Stimulated activated CD4-positive, alpha-beta T cell treated with anti-CD3 and anti-CD28 coated beads, Interleukin-4, amount 100 ng/mL, for 4 hours (primary cell): ENCODE measurements at places on chromosomes 13 and 19.

DNA sequence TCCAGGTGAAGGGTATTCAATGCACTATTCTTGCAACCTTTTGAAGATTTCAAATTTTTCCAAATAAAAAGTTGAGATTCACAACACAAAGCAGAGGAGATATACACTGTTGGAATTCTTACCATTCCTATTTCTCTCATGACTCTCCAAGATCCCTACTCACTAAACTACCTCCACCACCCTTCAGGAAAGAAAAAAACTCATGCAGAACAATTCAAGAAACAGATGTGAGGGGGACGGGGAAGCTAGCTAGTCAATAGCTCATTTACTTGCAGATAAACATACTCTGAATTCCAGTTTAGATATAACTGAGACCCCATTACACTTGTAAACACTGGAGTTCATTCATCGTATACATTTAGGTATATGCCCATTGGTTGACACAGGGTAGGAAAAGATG is 90.0 kb upstream of the SERP2 start:
- DNase-seq = no peak

- DNase-seq = no peak
These were observed 543.4 kb downstream of the SUCLA2 start for GRCh38 chr13:47457626-47458025.

DNA sequence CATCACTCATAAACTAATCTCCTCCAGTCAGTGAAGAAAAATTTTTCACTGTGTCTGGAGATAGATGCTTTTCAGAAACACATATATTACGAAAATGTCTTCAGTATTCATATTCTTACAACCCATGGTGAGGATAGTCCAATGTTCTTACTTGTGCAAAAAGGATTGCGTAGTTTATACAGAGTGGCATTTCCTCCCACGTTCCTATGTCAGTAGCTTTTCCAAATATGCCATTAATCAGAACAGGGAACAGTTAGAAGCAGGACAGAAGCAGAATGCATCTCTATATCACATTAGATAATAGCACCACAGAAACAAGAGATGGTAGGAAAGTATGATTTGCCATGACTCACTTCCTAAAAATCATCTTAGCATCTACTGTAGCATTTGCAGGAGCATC is 282.9 kb downstream of the SLITRK5 start:
- DNase-seq = no peak

DNA sequence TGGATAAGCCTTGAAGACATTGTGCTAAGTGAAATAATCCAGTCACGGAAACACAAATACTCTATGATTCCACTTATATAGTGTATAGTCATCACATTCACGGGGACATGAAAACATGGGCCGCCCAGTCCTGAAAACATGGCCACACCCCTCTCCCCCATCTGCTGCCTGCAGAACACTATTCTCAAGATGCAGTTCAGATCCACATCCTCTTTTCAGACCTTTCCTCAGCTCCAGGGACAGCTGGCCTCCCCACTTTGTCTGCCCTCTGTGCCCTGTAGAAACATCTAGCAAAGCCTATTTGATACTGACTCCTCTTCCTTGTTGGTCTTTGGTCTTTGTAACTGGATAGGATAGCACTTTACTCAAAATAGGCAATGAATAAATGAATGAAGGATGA is 8.3 kb downstream of the RFX2 start:
- no peak for DNase-seq

DNA sequence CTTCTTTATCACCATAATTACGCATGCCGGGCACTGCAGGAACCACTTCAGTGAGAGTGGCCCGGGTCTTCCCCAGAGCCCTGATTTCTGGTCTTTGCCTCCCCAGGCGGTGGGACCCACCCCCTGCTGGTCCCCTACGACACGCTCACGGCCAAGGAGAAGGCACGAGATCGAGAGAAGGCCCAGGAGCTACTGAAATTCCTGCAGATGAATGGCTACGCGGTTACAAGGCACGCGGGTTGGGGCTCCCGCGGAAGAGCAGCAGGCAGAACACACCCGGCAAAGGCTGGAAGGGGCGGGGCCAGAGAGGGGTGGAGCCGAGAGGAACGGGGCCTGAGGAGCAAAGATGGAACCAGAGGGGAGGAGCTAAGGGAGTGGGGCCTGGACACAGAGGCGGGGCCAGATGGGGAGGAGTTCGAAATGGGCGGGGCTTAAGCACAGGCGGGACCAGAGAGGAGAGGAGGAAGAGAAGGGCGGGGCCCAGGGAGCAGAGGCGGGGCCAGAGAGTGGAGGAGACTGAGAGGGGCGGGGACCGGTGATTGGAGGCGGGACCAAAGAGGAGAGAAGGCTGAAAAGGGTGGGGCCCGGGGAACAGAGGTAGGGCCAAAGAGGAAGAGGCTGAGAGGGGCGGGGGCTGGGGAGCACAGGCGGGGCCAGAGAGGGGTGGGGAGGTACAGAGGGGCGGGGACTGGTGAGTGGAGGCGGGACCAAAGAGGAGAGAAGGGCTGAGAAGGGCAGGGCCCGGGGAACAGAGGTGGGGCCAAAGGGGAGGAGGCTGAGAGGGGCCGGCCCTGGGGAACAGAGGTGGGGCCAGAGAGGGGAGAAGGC is 73.4 kb downstream of the RYR1 start:
- peak; percentile 89 for DNase-seq

DNA sequence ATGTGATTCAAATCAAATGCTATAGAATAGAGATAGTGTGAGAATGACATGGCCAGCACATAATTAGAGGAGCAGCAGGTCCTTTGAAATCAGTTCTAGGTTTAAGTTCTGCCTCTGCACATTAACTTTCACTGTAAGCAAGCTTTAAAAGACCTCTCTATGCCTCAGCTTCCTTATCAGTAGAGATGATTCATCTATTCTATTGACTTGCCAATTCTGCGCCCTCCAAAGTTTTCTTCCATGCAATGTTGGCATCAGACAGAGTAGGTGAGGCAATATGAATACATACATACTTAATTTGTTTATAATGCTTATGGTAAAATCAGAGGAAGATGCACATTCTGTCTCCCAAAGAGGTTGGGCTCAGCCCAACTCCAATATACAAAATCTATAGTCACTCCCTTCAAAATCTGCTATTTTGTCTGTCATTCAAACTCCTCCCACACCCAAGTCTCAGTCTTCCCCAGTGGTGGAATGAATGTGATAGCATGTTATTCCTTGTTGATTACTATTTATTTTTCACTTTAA is 525.5 kb downstream of the RFC3 start:
- no peak for DNase-seq

DNA sequence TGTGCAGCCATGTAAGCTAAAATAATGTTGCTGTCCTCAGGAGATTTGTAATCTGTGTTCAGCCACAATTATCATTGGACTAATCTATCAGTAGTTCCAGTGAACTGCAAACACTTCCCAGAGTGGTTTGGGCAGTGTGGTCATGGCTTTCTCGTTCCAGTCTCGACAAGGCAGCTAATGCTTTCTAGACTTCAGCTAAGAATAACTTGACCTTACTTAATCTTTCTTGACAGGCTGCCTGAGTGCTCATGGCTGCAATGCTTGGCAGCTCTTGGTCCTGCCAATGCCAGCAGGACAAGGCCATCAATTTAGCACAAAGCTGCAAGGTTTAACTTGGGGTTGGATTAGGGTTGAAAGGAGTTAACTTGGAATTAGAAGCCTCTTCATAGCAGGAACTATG is 32.8 kb downstream of the ATP12A start:
- DNase-seq = no peak

GRCh38 chr19:35736913-35737886 is 5.1 kb downstream of the IGFLR1 start:
- no peak for DNase-seq
